MCF 10A (cell line): ENCODE measurements at places on chromosomes 5 and 9. TPM values are rescaled to one million over a fixed set of nuclear protein-coding genes. Genes with fewer than 3 reads are reported as not detected.
A peak's percentile ranks its signal among the peaks of the same experiment; 100 is the strongest.

GRCh38 chr9:87270848-87271234, 226.8 kb upstream of the DAPK1 start:
- H3K4me1 ChIP-seq: peaks cover 6% of the 10 kb centered on the region
- DNase-seq: no peak
- no peak overlapping the region for H3K4me3 ChIP-seq
- no peaks in the 10 kb centered on the region for H3K27me3 ChIP-seq

- no peaks in the 10 kb centered on the region for H3K36me3 ChIP-seq
- no peaks in the 10 kb centered on the region for H3K27me3 ChIP-seq
- H3K4me3 ChIP-seq: no peak overlapping the region
- peak; percentile 14 for DNase-seq
- H3K27ac ChIP-seq: no peak overlapping the region
- no peaks in the 10 kb centered on the region for H3K4me1 ChIP-seq
These were observed 500.2 kb upstream of the NUDT12 start for GRCh38 chr5:104062621-104063377.

OLFML2A gene
- 0.21 and 0.25 TPM in 2 replicates for total RNA-seq

DNA sequence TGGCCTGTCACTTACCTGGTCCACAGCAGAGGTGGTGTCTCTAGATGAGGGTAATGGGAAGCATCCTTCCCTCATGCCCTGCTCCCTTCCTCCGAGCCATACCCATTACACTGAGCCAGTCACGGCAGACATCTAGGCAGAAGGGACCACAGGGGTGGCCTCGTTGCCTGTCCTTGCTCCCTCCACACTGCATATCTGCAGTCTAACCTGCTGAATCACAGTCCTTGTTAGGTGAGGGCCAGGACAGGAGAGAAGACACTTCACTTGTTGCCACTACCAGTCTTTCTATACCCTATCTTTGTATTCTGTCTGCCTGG, 18.4 kb upstream of the SPINK4 start:
- H3K4me1 ChIP-seq: peaks cover 11% of the 10 kb centered on the region
- no peak for DNase-seq
- H3K36me3 ChIP-seq: no peaks in the 10 kb centered on the region
- no peak overlapping the region for H3K27ac ChIP-seq

- H3K36me3 ChIP-seq: peaks cover 6% of the 10 kb centered on the region
- no peak overlapping the region for H3K4me3 ChIP-seq
- no peak overlapping the region for H3K27ac ChIP-seq
These were observed 145.5 kb downstream of the ERCC6L2 start for GRCh38 chr9:96020792-96021550.

GRCh38 chr9:13110766-13111417, 168.6 kb downstream of the MPDZ start:
- peaks cover 7% of the 10 kb centered on the region for H3K4me1 ChIP-seq
- peak; percentile 72 for DNase-seq
- H3K36me3 ChIP-seq: peaks cover 7% of the 10 kb centered on the region
- no peak overlapping the region for H3K4me3 ChIP-seq
- H3K27ac ChIP-seq: no peak overlapping the region

DNA sequence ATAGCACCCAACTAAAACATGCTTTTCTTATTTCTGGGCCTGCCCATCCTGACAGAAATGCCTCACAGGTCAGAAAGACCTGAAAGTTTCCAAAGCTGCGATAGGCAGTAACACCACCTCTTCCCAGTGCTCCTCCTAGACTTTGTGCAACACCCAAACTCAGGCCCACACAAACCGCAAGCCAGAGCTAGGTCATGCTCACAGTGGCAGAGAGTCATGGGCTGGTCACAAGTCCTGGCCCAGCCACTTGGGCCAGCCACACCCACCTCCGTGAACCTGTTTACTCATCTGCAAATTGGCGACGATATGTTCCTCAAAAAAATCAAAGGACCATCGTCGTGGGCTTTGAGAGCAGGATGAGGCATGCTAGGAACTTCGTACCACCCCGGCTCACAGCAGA, 44.0 kb upstream of the SLC25A51 start:
- peaks cover 23% of the 10 kb centered on the region for H3K36me3 ChIP-seq
- H3K27me3 ChIP-seq: no peaks in the 10 kb centered on the region
- no peak overlapping the region for H3K27ac ChIP-seq

- H3K36me3 ChIP-seq: no peaks in the 10 kb centered on the region
- no peak overlapping the region for H3K4me3 ChIP-seq
- H3K27me3 ChIP-seq: no peaks in the 10 kb centered on the region
- no peak overlapping the region for H3K27ac ChIP-seq
These were observed 77.7 kb downstream of the PLCXD3 start for GRCh38 chr5:41432481-41433253.

DNA sequence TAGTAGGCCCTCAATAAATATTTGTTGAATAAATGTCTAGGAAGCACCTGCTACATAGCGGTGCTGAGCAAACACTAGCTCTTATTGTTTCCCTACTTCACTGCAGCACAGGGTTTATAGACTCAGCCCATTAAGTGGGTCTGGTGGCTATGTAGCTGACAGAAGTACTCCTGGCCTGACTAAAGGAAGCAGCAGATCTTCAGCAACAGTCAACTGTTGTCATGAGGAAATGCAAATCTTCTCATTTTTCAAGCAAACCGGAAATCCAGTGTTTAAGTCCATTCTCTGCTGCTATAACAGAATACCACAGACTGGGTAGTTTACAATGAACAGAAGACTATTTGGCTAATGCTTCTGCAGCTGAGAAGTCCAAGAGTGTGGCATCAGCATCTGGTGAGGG, 2.8 kb upstream of the TEX10 start:
- H3K4me3 ChIP-seq: no peak overlapping the region
- no peaks in the 10 kb centered on the region for H3K27me3 ChIP-seq
- no peaks in the 10 kb centered on the region for H3K36me3 ChIP-seq
- H3K4me1 ChIP-seq: peaks cover 27% of the 10 kb centered on the region
- DNase-seq: no peak
- no peak overlapping the region for H3K27ac ChIP-seq

SUSD3 gene
- not detected in 2 replicates for total RNA-seq

DNA sequence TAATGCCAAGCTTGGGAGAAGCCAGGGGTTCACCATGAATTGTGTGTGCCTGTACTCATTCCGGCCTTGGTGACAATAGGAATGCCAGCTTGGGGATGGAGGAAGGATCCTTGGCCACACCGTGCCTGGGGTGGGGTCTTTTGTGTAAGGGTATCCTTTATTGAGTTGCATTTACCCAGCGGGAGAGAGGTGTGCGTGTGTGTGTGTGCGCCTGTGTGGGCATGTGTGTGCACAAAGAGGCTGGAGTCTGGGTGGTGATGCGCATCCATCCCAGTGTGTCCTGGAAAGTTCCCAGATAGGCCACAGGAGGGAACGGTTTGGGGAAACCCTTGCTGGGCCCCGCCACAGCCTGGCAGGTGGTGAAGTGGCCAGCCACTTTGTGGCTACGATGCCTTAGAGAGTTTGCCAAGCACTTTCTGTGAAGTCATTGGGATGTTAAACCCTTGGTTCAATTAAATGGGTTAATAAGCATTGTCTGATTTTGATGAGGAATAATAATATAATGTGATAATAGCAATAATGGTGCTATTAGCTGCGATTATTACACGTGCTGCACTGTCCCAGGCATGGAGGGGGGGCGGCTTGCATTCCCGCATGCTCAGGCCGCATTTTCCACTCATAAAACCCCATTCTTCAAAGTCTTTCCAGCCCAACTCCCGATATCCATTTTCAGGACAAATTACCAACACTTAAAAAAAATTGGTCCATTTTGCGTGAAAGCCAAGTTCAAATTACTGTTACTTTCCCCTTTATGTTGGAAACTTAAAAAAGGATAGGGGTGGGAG, 13.7 kb downstream of the PITX1 start:
- no peak overlapping the region for H3K27ac ChIP-seq
- H3K36me3 ChIP-seq: no peaks in the 10 kb centered on the region
- peaks cover 6% of the 10 kb centered on the region for H3K4me1 ChIP-seq
- H3K4me3 ChIP-seq: no peak overlapping the region
- H3K27me3 ChIP-seq: no peaks in the 10 kb centered on the region
- no peak for DNase-seq

DNA sequence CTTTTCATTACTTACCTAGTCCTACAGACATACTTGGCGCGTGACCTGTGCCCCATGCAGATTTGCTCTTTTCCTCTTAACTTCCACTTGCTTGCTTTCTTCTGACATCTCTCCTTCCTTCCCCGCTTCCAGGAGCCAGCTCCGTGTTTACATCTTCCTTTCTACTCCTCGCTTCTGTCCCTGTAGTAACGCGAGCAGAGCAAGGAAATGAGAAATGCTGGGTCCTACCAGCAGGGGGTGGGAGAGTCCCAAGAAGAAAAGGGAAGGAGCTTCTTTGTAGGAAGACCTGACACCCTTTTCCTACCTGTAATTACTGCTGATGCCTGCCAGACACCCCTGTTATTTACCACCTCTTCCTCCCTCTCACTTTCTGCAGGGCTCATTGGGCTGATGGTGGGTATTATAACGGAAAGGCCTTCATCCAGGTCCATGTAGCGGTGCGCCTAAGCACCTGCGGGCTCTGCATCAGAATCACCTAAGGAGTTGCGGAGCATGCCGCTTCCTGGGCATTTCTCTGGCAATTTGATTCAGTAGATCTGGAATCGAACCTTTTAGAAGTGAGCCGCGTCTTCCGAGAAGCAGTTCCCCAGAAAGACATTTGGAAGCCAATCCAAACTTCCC, 1260.8 kb upstream of the WWC1 start:
- peaks cover 13% of the 10 kb centered on the region for H3K4me1 ChIP-seq
- H3K4me3 ChIP-seq: no peak overlapping the region
- no peak overlapping the region for H3K27ac ChIP-seq
- no peaks in the 10 kb centered on the region for H3K27me3 ChIP-seq
- DNase-seq: peak; percentile 55

DNA sequence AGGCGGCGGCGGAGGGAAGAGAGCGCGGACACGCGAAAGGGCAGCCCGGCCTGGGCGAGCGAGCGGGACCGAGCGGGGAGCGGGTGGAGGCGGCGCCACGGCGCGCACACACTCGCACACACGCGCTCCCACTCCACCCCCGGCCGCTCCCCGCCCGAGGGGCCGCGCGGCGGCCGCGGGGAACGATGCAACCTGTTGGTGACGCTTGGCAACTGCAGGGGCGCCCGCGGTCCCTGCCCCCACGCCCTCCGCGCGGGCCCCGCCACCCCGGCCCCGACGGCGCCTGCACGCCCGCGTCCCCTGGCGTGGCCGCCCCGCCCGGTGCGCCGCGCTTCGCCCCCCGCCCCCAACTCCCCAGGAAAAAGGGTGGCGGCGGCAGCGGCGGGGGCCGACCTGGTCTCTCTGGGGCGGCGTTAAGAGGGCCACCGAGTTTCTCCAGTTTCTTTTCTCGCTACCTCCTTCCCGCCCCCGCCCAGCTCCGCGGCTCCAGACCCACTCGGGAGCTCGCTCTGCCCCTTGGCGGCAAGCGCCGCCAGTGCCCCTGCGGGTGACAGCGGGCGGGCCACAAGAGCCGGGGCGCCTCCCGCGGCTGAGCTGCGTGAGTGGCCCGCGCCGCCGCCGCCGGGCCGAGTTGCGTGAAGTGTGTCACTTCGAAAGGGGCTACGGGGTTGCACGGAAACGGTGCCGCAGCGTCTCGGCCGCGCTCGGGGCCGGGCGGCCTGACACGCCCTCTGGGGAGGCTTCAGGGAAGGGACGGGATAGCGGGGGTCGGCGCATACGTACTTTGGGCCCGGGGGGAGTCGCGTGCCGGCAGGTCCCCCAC, at the start of gene NR3C1:
NR3C1 (minus strand) TSS at position 94 of the 823 bp plus-strand sequence. CDS start 2,847 bp downstream, outside the sequence.
- peak within 1 kb of the TSS; percentile 99 for H3K27ac ChIP-seq
- peak; percentile 86 for DNase-seq
- peaks cover 22% of the 10 kb centered on the region for H3K36me3 ChIP-seq
- no peaks in the 10 kb centered on the region for H3K27me3 ChIP-seq

GRCh38 chr5:174827558-174827957, 103.2 kb downstream of the MSX2 start:
- no peaks in the 10 kb centered on the region for H3K36me3 ChIP-seq
- H3K27me3 ChIP-seq: no peaks in the 10 kb centered on the region
- peak; percentile 55 for DNase-seq
- H3K4me3 ChIP-seq: peak overlapping the region; percentile 7
- peaks cover 35% of the 10 kb centered on the region for H3K4me1 ChIP-seq

FOXD1 gene
- 46.4 and 50.9 TPM in 2 replicates for total RNA-seq

PPP1R26 gene
- 19.1 and 21.7 TPM in 2 replicates for total RNA-seq

SARDH gene
- total RNA-seq: not detected in 2 replicates

GRCh38 chr9:130337784-130338380, 72.3 kb downstream of the HMCN2 start:
- H3K4me3 ChIP-seq: no peak overlapping the region
- H3K4me1 ChIP-seq: no peaks in the 10 kb centered on the region
- H3K27me3 ChIP-seq: peaks cover 35% of the 10 kb centered on the region
- H3K36me3 ChIP-seq: no peaks in the 10 kb centered on the region
- DNase-seq: no peak
- no peak overlapping the region for H3K27ac ChIP-seq

GRCh38 chr9:134689321-134690181, 47.9 kb downstream of the COL5A1 start:
- no peaks in the 10 kb centered on the region for H3K4me1 ChIP-seq
- H3K36me3 ChIP-seq: no peaks in the 10 kb centered on the region
- H3K27ac ChIP-seq: no peak overlapping the region
- DNase-seq: peak; percentile 48
- H3K4me3 ChIP-seq: no peak overlapping the region

GRCh38 chr5:119036101-119036762, 34.7 kb upstream of the DMXL1 start:
- H3K36me3 ChIP-seq: no peaks in the 10 kb centered on the region
- DNase-seq: peak; percentile 83
- peaks cover 12% of the 10 kb centered on the region for H3K4me1 ChIP-seq
- no peaks in the 10 kb centered on the region for H3K27me3 ChIP-seq
- H3K4me3 ChIP-seq: no peak overlapping the region
- no peak overlapping the region for H3K27ac ChIP-seq

DNA sequence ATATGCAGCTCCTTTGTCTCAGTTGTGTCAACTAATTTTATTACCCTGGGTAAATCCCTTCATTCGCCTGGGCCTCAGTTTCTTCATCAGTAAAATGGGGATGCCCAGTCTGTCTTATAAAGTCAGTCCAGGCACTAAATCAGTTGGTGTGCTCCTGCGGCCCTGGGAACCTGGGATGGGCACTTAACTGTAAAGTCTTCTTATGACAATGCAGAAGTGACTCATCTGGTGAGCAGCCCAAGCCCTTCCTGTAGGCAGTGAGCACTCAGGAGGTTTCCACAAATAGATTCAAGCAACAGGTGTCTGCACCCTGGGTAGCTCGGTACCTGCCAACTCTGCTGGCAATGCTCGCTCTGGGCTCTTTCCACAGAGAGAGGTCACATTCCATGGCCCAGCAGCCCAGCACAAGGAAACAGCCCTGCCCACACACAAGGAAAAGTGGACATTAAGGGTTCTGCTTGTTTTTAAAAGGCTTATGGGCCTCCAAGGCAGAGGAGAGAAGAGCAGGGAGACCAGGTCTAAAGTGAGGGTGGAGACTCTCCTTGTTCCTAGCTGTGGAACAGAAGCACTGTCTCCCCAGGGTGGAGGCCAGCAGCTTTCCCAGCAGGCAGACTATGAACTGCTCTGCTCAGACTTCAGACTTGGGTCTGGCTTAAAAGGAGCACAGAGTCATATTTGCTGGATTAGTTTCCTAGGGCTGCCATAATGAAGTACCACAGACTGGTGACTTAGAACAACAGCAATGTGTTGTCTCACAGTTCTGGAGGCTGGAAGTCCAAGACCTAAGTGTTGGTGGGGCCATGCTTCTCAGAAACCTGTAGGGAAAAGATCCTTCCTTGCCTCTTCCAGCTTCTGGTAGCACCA, 89.7 kb upstream of the ADRA1B start:
- no peaks in the 10 kb centered on the region for H3K27me3 ChIP-seq
- peak overlapping the region; percentile 70 for H3K27ac ChIP-seq
- peaks cover 35% of the 10 kb centered on the region for H3K4me1 ChIP-seq
- peaks cover 6% of the 10 kb centered on the region for H3K36me3 ChIP-seq

- H3K4me1 ChIP-seq: no peaks in the 10 kb centered on the region
- DNase-seq: no peak
- no peak overlapping the region for H3K27ac ChIP-seq
- no peaks in the 10 kb centered on the region for H3K36me3 ChIP-seq
- H3K4me3 ChIP-seq: no peak overlapping the region
These were observed 178.1 kb upstream of the COX7C start for GRCh38 chr5:86439593-86440110.
